ENCODE measurements at places on chromosomes 16 and 17.

DNA sequence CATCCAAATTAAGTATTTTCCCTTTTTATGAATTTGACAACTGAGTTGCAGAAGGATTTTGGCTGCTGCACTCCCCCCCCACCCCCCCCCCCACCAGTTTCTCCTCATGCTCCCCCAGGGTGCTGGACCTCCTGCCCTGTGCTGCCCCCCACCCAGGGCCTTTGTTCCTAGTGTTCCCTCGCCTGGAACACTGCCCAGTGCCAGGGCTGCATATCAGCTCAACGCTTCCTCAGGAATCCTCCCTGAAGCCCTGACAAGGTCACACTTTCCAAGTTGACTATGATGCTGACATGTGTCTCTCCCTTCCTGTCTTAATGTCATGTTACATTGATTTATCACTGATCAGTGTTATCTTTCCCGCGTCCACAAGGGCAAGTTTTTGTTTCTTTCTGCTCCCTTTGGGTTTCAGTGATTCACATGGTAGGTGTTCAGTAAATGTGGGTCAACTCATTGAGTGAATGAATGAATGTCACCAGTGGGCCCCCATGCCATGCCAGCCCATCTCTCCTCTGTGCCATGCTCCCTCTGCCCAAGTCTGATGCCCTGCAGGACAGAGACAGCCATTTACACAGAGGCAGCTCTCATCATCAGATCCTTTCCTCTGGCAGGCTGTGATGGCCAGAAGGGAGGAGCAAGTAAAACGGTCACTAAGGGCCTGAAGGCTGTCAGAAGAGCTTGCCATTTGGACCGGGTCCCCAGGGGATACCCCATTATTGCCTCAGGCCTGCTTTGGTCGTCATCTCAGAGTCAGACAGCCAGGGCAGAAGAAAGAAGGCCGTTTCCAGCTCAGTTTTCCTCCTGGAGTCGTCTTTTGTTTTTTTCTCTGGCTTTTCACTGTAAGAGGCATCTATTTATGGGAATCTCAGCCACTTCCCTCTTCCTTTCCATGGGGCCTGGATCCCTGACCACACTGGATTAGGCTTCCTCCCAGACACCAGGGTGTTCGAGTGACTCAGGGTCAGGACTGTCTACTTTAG lies 386.2 kb downstream of the SNX29 start:
- DNase-seq = no peak

DNA sequence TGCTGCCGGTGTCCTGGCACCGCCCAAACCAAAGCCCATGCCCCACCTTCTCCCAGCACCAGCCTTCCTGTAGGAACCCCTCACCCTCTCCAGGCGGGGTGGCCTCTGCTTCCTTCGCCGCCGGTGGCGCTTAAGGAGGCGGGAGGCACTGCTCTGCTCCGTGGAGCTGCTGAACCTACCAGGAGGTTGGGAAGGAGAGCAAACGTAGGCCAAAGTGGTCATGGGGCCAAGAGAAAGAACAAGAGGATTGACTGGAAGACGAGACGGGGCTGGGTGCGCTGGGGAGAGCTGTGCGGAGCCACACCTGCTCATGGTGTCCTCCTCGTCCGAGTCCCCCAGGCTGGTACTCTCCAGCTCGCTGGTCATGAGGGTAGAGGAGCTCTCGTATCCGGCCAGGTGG lies 4.8 kb downstream of the DVL2 start:
- DNase-seq = no peak

- no peak for DNase-seq
Measured at GRCh38 chr17:82457073-82457928, 1.2 kb upstream of the NARF start.

GRCh38 chr16:11099672-11100205 lies 155.4 kb downstream of the CLEC16A start:
- no peak for DNase-seq

- DNase-seq = no peak
Measured at GRCh38 chr16:77344341-77344740, 90.5 kb downstream of the ADAMTS18 start.

DNA sequence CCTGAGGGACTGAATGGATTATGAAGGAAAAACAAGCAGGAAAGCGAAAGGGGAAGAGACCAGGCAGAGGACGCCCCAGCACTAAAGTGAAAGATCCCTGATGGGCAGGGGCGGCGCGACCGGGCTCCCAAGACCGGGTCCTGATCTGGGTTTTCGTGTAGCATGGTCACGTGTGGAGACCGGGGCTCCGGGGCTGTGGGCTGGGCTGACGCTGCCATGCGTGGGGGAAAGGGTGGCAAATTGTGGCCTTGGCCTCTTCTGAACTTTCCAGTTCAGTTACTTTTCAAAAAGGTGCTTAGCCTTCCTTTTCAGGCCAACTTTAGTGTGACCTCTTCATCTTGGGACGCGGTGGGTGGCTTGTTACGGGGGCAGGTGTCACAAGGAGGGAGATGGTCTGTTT lies 57.5 kb downstream of the METRNL start:
- DNase-seq = no peak
